Stimulated activated CD4-positive, alpha-beta T cell treated with anti-CD3 and anti-CD28 coated beads, Interleukin-12 subunit alpha, Interleukin-12 subunit beta, amount 100 ng/mL, for 4 hours (primary cell): ENCODE measurements at places on chromosomes 1 and 21.

DNA sequence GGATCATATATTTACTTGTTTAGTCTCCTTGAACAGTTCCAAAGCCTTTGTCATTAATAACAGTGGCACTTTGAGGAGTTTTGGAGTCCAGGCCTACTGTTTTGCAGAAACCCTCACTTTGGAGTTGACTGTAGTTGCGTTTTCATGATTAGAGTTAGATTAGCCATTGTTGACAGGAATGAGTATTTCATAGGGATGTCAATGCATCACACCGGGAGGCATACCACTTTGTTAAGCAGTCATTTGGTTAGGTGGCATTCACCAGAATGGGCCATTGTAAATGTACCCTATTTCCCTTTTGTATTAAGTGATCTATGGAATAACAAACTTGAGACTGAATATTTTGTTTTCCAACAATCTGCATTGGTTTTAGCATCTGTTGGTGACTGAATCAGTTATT, 11.8 kb downstream of the MRPS6 start:
- DNase-seq: no peak

DNA sequence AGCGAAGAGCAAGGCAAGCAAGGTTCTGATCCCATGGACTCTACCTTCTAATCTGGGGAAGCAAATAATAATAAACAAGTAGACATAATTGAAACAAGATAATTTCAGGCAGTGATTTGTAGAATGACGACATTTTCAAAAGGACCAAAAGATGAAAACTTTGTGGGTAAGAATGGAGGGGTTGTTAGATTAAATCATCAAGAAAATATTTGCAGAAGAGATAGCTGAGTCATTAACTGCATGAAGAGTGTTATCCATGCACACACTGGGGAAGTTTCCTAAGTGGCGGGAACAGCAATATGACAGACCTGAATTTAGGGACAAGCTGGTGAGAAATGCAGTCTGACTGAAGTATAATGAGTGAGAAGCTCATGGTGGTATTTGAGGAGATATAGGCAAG, 583.1 kb upstream of the RGS18 start:
- no peak for DNase-seq

GRCh38 chr1:89633800-89634625, 1.1 kb downstream of the LRRC8C start:
- peak; percentile 24 for DNase-seq

GRCh38 chr1:208187499-208188041, 56.6 kb downstream of the PLXNA2 start:
- no peak for DNase-seq

- no peak for DNase-seq
These were observed 425.7 kb downstream of the SIPA1L2 start for GRCh38 chr1:232204269-232204668.

- no peak for DNase-seq
These were observed 8.6 kb downstream of the EDEM3 start for GRCh38 chr1:184745929-184746638.
